ENCODE measurements at places on chromosomes 7 and 10. TPM values are rescaled to one million over a fixed set of nuclear protein-coding genes. Genes with fewer than 3 reads are reported as not detected.

The GSTO2 gene
- 0.32 TPM for total RNA-seq

The C10orf62 gene
- total RNA-seq: not detected

The UTF1 gene
- not detected for total RNA-seq

The PLPP4 gene
- total RNA-seq: 17.2 TPM

The COL13A1 gene
- 37.2 TPM for total RNA-seq

The APBB1IP gene
- not detected for total RNA-seq

The ANKRD30A gene
- not detected for total RNA-seq

The PARP12 gene
- total RNA-seq: 47.7 TPM
